ENCODE measurements at places on chromosomes 7 and 10.

- DNase-seq = no peak
These were observed 337.7 kb upstream of the AOAH start for GRCh38 chr7:37061849-37062559.

GRCh38 chr10:1920127-1920526 lies 182.8 kb upstream of the ADARB2 start:
- no peak for DNase-seq

DNA sequence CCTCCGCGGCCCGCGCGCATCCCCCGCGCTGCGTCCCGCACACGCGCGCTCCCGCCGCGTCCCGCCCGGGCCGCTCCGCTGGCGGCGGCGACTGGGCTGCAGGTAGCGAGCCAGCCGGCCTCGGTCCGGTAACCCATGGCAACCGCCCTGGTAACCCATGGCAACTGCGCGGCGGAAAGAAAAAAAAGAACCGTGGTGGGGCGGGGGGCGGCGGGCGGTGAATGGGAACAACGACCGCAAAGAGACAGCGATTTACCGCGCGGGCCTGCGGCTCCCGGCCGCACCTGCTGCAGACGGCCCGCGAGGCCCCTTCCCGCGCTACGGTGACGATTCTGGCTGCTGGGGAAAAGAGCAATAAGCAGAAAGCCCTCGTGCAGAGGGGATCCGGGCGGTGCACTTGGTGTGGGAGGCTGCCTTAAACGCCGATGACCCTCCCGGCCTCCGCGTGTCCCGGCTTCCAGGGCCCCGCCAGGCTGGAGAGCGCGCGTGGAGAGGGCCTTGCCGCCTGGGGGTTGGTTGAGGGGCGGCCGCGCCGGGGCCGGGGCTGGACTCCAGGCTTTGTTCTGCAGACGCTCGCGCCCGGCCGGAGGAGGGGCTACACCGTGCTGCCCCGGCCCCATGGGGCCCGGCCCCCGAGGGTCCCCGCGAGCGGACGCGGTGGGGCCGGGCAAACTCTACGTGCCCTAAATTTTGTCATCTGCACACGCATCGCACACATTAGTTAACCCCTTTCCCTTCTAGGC lies 84.7 kb downstream of the SNX10 start:
- DNase-seq = no peak

GRCh38 chr7:159007364-159007995 lies 137.2 kb downstream of the VIPR2 start:
- DNase-seq = no peak

- DNase-seq = no peak
These were observed 77.9 kb downstream of the MRPL32 start for GRCh38 chr7:43010061-43010460.

DNA sequence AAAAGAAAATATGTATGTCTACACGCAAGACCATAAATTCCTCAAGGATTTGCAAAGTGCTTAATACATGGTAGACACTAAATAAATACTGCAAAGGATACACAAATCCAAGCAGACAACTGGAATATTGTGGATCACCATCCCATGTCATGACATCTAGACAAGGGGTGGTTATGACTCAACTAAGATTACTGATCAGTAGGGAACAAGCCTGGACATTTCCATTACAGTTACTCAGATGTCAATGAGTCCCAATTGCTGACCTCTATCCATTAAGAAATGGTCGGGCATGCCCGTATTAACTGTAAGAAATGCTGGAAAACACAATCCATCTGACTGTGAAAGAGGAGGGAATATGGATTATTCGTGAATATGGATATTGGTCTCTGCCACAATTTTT lies 27.6 kb upstream of the RUFY2 start:
- DNase-seq = no peak

- DNase-seq = no peak
These were observed 160.9 kb upstream of the NEBL start for GRCh38 chr10:21057989-21058388.

DNA sequence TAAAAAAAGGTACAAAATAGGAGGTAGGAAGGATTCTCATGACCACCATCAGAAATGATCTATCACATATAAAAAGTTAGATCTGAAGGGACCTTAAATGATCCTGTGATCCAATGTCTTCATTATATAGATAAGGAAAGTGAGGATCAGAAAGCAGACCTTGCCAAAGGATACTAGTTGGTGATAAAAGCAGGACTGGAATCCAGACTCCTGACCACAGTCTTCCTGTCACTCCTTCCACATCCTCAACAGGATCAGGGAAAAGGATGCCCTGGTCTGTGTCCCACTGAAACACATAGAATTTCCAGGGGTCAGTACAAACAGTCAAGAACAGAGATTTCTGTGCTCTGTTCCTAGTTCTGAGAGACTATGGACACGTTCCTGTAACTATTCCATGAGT lies 97.2 kb downstream of the SPAG6 start:
- no peak for DNase-seq

- no peak for DNase-seq
These were observed 1.0 kb upstream of the ZDHHC4 start for GRCh38 chr7:6576024-6576866.

- no peak for DNase-seq
These were observed 74.0 kb downstream of the ADCY1 start for GRCh38 chr7:45647967-45648670.

GRCh38 chr7:136594739-136595144 lies 273.7 kb upstream of the CHRM2 start:
- peak; percentile 37 for DNase-seq

DNA sequence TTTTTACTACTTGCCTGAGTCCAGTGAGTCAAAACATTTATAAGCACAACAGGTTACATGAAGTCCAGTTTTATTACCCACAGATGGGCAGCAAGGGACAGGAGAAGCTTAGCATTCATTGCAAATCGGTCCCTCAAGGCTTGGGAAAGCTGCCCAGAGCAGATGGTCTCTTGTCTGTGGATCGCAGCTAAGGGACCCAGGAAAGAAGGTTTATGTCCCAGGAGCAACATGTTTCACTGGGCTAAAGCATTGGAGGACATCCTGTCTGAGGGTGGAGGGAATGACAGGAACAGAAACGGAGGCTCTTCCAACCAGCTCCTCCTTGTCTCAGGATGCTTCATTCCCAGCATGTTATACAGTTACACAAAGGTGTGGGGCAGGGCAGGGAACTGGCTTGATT lies 39.3 kb downstream of the TRIM24 start:
- DNase-seq = no peak

- no peak for DNase-seq
These were observed 200.0 kb downstream of the GFRA1 start for GRCh38 chr10:116073001-116073400.

DNA sequence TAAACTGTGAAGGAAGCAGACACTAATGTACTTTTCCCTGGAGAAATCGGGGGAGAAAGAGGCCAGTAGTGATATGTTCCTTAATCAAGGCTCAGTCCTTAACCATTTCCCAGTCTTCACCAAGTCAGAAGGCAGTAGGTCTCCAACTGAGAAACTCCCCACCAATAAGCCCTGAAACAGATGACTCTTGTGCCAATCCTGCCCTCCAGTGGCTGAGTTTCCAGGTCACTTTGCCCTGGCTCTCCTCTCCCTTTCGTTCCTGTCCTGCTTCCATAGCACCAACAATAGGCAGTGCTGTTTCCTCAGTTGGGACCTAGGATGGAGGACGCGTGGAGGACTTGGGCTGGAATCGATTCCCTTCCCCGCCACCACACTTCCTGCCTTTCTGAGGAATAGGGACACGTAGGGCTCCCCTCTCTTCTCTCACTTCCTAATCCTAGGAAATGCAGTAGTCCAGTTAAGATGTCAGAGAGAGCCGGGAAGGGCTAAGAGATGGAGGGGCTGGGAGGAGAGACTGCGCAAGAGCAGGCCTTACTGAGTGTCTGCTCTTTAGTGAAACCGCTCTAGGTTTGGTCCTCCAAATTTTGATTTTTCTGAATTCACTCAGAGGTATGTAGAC lies 23.4 kb downstream of the ATOH7 start:
- DNase-seq = peak; percentile 74

DNA sequence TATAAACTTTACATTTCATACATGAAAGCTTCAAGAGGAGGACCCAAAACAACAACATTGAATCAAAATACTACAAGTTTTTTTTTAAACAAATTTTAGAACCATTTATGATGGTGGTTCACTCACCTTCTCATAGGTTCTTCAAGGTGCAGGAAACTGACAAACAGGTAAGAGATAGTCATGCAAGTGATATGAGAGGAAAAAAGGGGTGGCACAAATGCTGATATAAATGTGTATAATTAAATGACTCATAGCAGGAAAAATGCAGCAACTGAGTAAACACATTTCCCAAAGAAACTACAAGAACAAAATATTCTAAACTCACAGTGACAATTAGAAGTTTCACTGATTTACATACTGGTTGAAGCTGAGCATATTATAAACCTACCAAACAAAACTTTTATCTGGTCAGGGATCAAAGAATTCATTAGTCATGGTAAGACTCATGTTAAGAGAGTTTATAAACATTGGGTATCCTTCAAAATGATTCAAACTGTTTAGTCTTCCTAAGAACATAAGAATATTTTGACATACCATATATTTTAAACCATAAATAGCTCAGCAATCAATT lies 14.1 kb downstream of the ZWINT start:
- peak; percentile 60 for DNase-seq

DNA sequence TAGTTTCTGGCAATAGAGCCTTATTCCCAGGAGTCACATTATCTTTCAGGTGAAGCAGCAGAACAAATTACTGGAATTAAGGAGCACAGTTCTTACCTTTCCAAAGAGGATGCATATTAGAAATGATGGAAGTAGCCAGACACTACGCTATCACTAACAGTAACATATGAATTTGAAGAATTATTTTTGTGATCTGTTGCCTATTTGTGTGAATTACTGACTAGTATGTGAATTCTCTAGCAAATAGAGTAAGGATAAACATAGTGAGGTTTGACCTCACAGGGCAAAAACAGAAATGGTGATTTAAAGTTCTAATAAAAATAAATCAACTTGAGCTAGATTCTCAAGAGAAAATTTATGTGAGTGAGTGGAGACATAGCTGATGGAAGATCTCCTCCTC lies 1299.3 kb downstream of the XPNPEP1 start:
- DNase-seq = no peak

DNA sequence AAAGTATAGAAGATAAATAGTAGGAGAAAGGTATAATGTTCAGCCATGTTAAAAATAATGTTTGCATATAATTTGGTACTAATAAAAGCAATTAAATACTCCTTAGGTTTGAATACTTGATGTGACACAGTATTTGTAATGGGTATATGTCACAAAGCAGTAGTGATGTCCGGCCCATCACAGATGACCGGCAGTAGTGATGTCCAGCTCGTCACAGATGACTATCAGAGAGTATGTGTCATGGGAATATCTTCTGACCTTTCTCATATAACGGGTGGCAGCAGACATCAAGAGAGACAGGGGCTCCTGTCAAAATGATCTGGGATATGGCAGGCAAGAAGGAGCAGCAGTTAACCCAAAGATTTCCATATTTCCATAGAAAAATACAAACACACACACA lies 477.4 kb upstream of the KLF6 start:
- no peak for DNase-seq

DNA sequence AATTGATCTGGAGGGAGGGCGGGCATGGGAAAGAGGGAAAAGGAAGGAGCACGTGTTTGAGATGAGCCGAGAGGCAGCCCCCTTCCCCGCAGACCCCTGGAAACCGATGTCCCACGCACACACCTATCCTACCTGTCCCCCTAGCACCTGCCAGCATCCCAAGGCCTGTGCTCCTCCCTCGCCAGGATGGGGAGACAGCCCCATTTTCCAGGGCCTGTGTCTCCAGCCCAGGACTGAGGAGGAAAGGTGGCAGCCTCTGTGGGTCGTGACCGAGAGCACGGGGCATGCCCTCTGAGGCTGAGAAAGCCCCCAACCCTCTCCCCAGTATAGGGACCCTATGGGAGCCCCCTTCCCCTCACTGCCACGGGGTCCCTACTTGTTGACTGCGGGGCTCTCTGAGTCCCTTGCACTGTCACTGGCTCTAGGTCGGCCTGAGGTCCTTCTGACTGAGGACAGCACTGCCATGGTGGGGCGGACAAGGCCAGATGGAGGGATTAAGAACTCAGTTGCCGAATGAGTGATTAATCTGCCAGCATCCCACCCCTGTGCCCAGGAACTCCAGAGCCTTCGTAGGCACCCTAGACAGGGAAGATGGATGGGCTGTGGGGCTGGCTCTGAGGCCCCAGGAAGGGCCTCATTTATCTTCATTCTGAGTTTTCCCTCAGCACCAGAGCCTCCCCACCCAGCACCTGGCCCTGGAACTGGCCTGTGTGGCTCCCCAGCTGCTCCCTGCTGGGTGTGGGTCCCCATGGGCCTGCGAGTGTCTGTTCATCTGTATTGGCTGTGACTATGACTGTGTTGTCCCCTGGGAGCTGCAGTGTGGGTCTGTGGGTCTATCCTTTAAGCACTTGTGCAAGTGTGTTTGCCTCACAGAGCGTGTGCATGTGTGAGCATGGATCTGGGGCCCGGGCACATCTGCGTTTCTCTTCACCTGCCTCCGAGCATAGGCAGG lies 26.0 kb downstream of the CRHR2 start:
- no peak for DNase-seq

DNA sequence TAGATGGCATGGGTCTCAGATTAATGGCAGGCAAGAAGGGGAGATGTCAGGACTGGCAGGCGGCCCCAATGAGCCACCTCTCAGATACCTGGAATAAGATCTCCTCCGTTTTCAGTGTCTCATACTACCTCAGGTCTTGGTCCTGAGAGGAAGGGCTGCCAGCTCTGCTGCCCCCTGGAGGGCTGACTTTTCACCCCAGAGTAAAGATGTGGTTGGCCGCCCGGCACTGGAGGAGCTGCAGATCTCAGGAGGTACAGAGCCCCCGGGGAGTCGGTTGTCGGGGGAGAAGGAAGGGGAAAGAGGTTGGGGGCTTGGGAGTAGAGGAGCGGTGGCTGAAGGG lies 642 bp upstream of the COL13A1 start:
- peak; percentile 35 for DNase-seq

GRCh38 chr10:116833986-116834985 lies 15.0 kb upstream of the ENO4 start:
- DNase-seq = no peak

All from amniotic epithelial cell (primary cell).